GM20000 (cell line): ENCODE measurements at places on chromosomes 6 and 20.

- DNase-seq = no peak
These were observed 6.5 kb upstream of the RALGAPB start for GRCh38 chr20:38466171-38466570.

DNA sequence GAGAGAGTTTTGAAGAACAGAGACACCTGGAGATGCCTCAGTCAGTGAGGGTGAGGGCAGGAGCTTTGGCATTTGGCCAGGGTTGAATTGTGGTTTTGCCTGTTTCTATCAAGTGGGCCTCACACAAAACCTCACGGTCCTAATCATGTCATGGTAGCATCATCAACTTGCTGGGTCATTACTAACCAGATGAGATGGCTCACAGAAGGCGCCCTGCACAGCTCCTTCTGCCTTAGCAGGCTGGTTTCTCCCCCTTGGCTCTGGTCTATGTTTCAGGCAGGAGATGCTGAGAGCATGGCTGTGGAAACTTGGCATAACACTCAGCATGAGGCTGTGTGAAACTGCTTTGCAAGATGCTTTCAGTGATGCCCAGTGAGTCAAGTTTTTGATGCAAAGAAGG, 99.3 kb downstream of the LRRC1 start:
- DNase-seq = no peak

- DNase-seq = no peak
These were observed 5.4 kb upstream of the GJA10 start for GRCh38 chr6:89888871-89889270.

GRCh38 chr6:36717231-36717825, 19.7 kb downstream of the RAB44 start:
- DNase-seq = no peak

- no peak for DNase-seq
These were observed 83.5 kb downstream of the LYRM2 start for GRCh38 chr6:89555031-89555430.

DNA sequence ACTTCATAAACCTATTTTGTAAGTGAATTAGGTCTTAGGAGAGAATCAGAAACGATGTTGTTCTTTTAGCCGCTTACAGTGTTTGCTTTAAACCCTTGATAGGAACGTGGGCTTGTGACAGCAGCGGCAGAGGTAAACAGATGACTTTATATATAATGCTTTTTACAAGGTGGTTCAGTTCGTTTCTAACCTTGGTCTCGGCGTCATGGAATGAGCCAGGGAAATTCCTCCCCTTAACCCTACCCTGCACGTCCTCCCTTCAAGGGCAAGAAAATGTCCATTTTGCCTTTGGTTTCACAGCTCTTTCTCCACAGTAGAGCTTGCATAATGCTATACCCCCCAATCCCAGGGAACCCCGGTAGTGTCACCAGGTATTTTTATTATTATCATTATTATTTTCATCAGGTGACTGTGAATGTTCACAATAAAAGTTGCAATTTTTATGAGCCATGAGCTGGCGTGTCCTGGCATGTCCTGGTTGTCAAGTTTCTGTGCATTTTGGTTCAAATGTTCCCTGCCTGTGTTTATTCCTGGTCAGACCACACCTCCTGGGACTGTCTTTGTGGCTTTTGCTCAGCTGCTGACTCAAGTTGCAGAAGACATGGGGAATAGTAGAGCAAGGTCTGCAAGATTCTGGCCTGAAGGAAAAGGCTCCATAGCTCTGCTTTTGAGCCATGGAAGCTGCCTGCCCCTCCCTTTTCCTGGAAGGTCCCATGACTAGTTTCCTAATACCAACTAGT, 112.8 kb upstream of the BMP2 start:
- no peak for DNase-seq
